ENCODE measurements at places on chromosomes 5 and 9.

GRCh38 chr9:34990908-34991606, 1.5 kb downstream of the DNAJB5 start:
- DNase-seq: no peak

DNA sequence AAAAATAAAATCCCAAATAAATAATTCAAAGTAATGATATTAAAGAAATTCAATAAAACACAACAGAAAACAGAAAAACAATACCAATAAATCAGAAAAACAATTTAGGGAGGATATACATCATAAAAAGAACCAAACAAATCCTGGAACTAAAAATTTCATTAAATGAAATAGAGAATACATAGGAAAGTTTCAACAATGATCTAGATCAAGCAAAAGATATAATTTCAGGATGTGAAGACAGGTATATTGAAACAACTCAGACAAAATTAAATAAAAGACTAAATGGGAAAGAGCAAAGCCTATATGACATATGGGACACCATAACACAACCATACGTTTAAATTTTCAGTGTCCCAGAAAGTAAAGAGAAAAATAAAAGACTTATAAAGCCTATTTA, 85.1 kb upstream of the GHR start:
- no peak for DNase-seq

GRCh38 chr9:70085241-70085640, 41.6 kb downstream of the MAMDC2 start:
- no peak for DNase-seq

GRCh38 chr5:31993165-31993961, 180.8 kb downstream of the GOLPH3 start:
- no peak for DNase-seq

DNA sequence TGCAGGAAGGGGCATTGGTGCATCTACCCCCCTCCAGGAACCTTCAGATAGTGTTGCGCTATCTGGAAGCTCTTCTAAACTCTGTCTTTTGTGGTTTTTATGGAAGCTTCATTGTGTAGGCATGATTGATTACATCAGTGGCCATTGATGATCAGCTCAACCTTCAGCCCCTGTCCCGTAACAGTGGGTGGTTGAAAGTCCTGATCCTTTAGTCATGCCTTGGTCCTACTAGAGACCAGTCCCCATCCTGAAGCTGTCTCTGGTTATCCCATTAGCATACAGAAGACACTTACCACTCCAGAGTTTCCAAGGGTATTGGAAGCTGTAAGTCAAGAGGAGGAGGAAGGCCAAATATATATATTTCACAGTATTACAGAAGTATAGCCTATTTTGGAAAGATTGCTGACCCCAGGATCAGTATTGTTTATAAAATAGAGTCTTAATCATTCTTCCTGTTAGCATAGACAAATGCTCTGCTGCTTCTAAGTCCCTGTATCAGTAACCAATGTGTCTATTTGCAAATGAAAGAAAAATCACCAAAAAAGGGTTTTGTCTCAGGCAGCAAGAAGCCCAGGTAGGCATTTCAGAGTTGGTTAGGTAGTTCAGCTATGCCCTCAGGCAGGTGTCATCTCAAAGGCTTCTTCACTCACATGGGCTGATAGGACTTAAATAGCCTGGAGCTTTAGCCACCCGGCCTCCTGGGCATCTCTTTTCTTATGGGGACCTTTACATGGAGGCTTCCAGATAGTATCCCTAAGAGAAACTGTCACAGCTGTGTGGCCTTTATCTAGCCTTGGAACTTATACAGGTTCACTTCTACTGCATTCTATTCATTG, 41.6 kb downstream of the SPIN1 start:
- DNase-seq: no peak

GRCh38 chr9:96109680-96110351, 192.2 kb downstream of the HSD17B3 start:
- no peak for DNase-seq

DNA sequence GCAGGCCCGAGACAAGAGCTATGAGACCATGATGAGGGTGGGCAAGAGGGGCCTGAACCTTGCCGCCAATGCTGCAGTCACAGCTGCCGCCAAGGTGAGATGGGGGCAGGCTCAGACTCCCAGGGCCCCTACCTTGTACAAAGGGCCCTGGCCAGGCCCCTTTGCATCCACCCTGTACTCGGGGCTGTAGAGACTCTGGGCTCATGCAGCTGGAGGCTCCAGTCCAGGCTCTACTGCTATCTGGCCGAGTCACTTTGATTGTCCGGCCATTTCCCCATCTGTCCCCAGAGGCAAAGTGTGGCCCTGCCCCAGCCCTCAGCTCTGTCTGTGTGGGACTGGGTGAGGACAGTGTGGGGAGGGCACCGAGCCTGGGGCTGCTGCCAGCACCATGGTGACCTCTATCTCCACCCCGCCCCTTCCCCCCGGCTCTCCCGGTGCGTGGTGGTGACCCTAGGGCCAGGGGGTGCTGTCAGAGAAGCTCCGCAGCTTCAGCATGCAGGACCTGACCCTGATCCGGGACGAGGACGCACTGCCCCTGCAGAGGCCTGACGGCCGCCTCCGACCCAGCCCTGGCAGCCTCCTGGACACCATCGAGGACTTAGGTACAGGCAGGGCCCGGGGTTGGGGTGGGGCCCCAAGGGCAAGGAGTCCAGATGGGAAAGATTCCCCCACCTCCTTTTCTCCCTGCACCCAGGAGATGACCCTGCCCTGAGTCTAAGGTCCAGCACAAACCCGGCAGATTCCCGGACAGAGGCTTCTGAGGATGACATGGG, 6.1 kb downstream of the REEP2 start:
- no peak for DNase-seq

DNA sequence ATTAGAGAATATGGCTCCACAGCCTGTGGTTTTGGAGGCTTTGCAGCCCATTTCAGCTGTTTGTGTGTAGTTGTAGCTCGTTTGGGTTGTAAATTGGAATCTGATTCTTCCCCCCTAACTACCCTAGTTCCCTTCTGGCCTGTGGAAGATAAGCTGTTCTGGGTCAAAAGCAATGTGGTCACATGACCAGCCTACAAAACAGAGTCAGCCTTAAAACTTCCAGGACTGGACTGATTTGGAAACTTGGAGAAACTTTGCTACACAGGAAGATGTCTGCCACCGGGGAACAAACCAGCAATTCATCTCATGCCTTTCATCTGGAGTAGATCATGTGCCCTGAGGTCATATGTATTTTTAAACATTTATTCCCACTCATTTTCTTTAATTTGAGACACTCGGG, 83.8 kb downstream of the DAPK1 start:
- no peak for DNase-seq
